ENCODE measurements at places on chromosomes 7 and 10. TPM values are rescaled to one million over a fixed set of nuclear protein-coding genes. Genes with fewer than 3 reads are reported as not detected.
A peak's percentile ranks its signal among the peaks of the same experiment; 100 is the strongest.

SPAM1 gene
- 3.9 TPM for total RNA-seq

SYT15 gene
- 3.6 TPM for total RNA-seq

DGKB gene
- total RNA-seq: 1.1 TPM

ZNF117 gene
- total RNA-seq: 43.5 TPM

UCN3 gene
- total RNA-seq: not detected

GBX1 gene
- 15.6 TPM for total RNA-seq

ASB4 gene
- 1.9 TPM for total RNA-seq

SYT15B gene
- total RNA-seq: 1.0 TPM

NFE2L3 gene
- total RNA-seq: 3.3 TPM

DNA sequence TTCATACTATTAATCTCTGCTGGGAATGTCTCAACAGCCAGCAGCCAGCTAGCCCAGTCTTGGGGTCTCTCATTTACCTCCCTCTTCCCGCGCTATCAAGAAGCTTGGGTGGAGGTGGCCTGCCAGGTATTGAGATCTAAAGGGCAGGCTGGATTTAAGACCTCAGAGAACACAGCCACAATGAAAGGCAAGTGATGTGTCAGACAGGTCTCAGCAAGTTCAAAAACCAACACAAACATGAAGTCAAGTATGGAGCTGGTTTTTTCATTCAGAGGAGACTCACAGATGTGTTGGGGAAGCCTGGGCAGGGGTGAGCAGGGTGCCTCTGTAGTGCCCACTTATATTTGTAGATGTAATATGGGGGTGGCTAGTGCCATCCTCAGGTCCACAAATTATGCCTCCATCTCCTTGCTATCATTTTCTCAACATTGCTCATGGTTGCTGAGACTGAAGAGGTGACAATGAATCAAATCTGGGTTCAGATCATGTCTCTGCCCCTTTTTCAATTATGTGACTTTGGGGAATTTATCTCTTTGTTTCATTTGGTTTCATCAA lies 27.7 kb upstream of the CROT start:
- no peaks in the 10 kb centered on the region for H3K36me3 ChIP-seq
- no peaks in the 10 kb centered on the region for H3K27me3 ChIP-seq
- no peak overlapping the region for H3K27ac ChIP-seq
- no peak overlapping the region for H3K4me3 ChIP-seq
- DNase-seq: no peak
- H3K4me1 ChIP-seq: no peaks in the 10 kb centered on the region

DNA sequence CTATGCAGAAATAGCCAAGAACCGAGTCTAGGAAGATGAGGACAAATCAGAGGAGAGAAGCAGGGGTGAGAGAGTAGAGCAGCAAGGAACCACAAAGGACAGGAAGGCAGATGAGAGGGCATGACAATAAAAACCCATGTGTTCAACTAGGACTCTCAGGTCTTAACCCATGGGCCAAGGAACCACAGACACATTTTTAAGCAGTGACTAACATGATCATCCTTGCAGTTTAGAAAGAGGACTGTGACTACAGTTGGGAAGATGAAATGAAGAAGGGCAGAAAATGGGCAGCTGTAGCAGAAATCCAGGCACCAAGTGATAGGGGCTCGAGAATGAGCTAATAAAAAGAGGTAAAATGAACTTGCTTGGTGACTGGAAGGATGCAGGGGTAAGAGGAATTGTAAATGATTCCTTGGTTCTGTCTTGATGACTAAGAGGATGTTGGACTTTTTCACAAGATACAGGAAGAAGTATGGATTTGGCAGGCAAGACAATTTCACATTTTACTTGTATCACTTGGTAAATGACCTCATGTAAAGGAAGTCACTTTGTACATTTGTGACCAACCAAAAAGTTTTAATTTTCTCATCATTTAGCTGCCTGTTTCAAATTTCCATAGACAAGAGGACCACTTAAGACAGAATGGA lies 22.8 kb downstream of the SGMS1 start:
- no peaks in the 10 kb centered on the region for H3K36me3 ChIP-seq
- H3K4me3 ChIP-seq: no peak overlapping the region
- H3K27ac ChIP-seq: no peak overlapping the region
- no peak for DNase-seq

- no peaks in the 10 kb centered on the region for H3K36me3 ChIP-seq
- H3K27me3 ChIP-seq: no peaks in the 10 kb centered on the region
- H3K27ac ChIP-seq: no peak overlapping the region
- no peak for DNase-seq
- no peak overlapping the region for H3K4me3 ChIP-seq
These were observed 13.3 kb downstream of the IFIT5 start for GRCh38 chr10:89427629-89428028.

DNA sequence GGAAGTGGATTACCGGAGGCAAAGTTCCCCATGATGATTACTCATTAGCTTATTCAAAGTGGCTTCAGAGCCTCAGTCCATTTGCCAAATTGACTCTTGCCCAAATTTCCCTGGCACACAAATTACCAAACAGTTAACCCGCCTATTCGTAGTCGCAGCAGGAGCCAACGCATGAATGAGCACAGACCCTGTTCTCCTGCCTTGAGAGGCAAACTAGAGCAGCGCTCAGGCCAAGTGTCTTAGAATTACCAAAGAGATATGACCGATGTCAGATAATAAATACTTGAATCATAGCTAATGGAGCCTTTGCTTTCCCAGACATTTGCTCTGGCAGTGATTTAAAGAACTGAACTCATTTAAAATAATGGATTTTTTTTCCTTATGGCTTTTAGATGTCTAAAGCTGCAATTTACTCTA lies 64.9 kb downstream of the CTTNBP2 start:
- no peaks in the 10 kb centered on the region for H3K27me3 ChIP-seq
- DNase-seq: no peak
- no peak overlapping the region for H3K4me3 ChIP-seq

DNA sequence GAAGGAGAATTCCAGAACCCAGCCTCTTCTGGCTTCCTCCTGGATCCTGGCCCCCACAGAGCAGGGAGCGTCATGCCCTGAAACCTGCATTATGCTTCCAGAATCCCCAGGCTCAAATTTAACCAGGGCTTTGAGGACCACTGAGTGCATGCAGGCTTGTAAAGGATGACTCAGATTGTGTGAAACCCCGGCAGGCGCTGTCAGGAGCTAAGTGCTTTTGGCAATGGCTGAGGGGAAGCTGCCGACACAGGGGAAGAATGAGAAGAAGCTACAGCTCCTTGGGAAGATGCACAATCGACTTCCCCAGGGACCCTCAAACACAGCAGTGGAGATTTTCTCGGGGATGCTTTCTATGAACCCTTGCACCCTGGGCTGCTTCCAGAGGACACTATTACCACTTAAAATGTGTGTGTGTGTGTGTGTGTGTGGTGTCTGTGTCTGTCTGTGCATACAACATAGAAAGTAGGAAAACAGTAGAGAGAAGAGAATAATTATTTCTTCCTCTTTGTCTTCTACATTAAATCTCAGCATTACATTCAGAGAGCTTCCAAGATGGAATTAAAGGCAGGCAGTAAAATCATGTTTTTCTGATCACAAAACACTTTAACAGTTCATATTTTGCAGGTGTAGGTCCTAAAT lies 183.5 kb upstream of the INHBA start:
- no peak for DNase-seq
- no peaks in the 10 kb centered on the region for H3K27me3 ChIP-seq
- no peak overlapping the region for H3K27ac ChIP-seq

DNA sequence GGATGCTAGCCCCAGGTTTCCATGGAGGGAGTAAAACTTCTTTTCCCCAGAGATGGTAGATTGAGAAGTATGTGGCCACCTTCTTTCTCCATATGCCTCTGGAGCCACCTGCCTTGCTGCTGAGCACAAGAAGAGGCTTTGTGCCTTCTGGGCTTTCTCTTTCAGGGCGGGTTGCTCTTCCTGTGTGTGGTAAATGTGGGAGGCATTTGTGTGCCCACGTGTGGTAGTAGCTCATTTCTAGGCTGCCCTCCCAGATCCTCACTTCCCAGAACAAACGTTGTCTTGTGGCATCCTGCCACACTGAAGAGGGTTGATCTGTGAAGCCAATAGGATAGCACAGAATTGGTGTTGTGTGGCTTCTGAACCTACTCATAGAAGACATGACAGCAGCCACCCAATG lies 342.0 kb upstream of the PODXL start:
- H3K27ac ChIP-seq: no peak overlapping the region
- H3K4me3 ChIP-seq: no peak overlapping the region
- no peaks in the 10 kb centered on the region for H3K4me1 ChIP-seq
- DNase-seq: no peak
- H3K27me3 ChIP-seq: no peaks in the 10 kb centered on the region
- H3K36me3 ChIP-seq: no peaks in the 10 kb centered on the region

DNA sequence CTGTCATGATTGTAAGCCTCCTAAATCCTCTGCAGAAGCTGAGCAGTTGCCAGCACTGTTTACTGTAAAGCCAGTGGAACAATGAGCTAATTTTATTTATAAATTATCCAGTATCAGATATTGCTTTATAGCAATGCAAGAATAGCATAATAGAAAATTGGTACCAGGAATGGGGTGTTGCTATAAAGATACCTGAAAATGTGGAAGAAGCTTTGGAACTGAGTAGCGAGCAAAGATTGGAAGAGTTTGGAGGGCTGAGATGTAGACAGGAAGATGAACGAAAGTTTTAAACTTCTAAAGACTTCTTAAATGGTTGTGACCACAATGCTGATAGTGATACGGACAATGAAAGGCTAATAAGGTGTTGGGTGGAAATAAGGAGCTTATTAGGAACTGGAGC lies 917.4 kb upstream of the POT1 start:
- H3K4me3 ChIP-seq: no peak overlapping the region
- no peaks in the 10 kb centered on the region for H3K27me3 ChIP-seq

DNA sequence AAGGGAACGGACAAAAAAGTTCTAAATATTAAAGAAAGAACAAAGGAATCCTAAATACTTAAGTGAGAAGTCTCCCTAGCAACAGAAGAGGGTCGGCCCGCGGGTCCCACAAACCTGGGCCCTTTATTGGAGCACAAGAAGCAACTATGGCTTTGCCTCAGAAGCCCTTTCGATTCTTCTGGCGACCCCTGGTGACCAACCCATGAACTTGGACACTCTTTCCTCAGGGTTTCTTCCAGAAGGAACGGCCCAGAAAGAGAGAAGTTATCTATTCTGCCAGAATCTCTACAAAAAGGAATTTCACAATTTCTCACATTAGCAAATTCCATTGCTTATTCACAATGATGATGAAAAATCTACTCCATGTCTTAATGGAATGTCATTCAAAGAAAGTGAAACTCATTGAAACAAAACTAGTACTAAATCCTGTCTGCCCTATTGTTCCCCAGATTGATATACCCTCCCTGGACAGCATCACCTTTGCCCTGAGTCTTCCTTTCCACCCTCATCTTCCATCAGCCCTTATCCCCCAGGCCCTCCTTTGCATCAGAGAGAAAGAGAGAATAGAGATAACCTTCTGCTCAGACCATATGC lies 43.7 kb downstream of the CPVL start:
- H3K27me3 ChIP-seq: no peaks in the 10 kb centered on the region
- peak; percentile 64 for DNase-seq
- H3K27ac ChIP-seq: no peak overlapping the region
- no peak overlapping the region for H3K4me3 ChIP-seq
- no peaks in the 10 kb centered on the region for H3K4me1 ChIP-seq
- no peaks in the 10 kb centered on the region for H3K36me3 ChIP-seq

Measured in testis (tissue), 5 donors.